ENCODE measurements at places on chromosomes 1 and 21.

- DNase-seq = no peak
These were observed 99.8 kb downstream of the HUNK start for GRCh38 chr21:31972622-31973021.

GRCh38 chr1:167435484-167435883 is 82.8 kb downstream of the CD247 start:
- DNase-seq = no peak

DNA sequence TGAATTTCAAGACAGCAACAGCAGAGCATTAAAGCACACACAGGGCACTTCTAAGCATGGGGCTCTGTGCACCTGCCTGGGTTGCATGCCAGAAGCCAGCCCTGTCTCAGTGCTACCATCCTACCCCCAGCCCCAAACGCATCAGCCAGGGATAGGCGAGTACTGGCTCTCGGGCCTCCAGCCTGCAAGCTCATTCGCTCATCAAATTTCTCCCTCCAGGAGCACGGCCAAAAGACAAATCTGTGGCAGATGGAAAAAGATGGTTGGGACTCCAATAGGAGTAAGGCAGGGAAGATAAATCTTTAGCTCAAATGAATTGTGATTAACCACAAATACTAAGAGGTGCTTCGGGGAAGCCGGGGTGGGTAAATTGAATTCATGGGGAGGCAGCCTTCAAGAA is 189.6 kb downstream of the KAZN start:
- DNase-seq = no peak

GRCh38 chr1:116853680-116854402 is 55.9 kb upstream of the PTGFRN start:
- DNase-seq = no peak

DNA sequence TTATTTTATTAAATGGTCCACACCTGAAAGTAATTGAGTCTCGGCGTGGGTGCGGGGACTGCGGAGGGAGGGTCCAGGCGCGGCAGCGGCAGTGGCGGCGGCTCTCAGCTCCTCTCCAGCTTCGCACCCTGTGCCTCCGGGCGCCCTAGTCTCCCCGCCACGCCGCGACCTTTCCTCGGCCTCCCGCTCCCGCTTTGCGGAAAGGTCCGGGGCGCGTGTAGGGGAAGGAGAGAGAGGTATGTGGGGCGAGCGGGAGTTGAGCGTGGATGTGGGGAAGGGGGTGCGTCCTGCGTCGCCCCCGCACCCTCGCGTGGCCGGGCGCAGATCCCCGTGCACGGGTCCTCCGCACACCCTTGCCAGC is 13.4 kb upstream of the ALX3 start:
- no peak for DNase-seq

GRCh38 chr1:37919277-37919676 is 27.6 kb downstream of the INPP5B start:
- DNase-seq = no peak

Measured in omental fat pad (tissue), 4 donors.